ENCODE measurements at places on chromosomes 12 and 14. TPM values are rescaled to one million over a fixed set of nuclear protein-coding genes. Genes with fewer than 3 reads are reported as not detected.

Gene KRT79
- not detected for total RNA-seq

DNA sequence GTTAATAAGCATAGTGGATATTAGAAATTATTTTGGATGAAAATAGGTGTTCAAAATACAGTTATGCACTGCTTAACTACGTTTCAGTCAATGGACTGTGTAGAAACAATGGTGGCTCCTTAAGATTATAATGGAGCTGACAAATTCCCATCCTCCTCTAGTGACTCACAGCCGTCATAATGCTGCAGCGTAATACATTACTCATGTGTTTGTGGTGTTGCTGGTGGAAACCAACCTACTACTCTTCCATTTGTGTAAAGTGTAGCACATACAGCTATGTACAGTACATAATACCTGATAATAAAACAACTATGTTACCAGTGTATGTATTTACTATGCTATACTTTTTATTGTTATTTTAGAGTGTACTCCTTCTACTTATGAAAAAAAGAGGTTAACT is 111.2 kb upstream of the TMCC3 start:
- no peaks in the 10 kb centered on the region for H3K36me3 ChIP-seq
- no peaks in the 10 kb centered on the region for H3K27me3 ChIP-seq
- no peaks in the 10 kb centered on the region for H3K4me1 ChIP-seq
- no peak overlapping the region for H3K4me3 ChIP-seq
- DNase-seq: peak; percentile 79

Gene TAS2R30
- total RNA-seq: 0.74 TPM

GRCh38 chr14:76349993-76350392 is 25.9 kb upstream of the ESRRB start:
- no peak overlapping the region for H3K27ac ChIP-seq
- H3K36me3 ChIP-seq: no peaks in the 10 kb centered on the region
- no peak overlapping the region for H3K4me3 ChIP-seq
- H3K4me1 ChIP-seq: no peaks in the 10 kb centered on the region

- no peak overlapping the region for H3K4me3 ChIP-seq
- H3K36me3 ChIP-seq: no peaks in the 10 kb centered on the region
- H3K27ac ChIP-seq: no peak overlapping the region
- H3K27me3 ChIP-seq: no peaks in the 10 kb centered on the region
- no peaks in the 10 kb centered on the region for H3K4me1 ChIP-seq
Measured at GRCh38 chr12:122048151-122048550, 26.5 kb downstream of the BCL7A start.

Gene ADCY4
- 0.21 TPM for total RNA-seq

GRCh38 chr14:56795284-56795622 is 15.0 kb downstream of the OTX2 start:
- H3K4me1 ChIP-seq: no peaks in the 10 kb centered on the region
- no peaks in the 10 kb centered on the region for H3K36me3 ChIP-seq
- H3K27me3 ChIP-seq: no peaks in the 10 kb centered on the region
- no peak overlapping the region for H3K4me3 ChIP-seq
- DNase-seq: no peak
- no peak overlapping the region for H3K27ac ChIP-seq

DNA sequence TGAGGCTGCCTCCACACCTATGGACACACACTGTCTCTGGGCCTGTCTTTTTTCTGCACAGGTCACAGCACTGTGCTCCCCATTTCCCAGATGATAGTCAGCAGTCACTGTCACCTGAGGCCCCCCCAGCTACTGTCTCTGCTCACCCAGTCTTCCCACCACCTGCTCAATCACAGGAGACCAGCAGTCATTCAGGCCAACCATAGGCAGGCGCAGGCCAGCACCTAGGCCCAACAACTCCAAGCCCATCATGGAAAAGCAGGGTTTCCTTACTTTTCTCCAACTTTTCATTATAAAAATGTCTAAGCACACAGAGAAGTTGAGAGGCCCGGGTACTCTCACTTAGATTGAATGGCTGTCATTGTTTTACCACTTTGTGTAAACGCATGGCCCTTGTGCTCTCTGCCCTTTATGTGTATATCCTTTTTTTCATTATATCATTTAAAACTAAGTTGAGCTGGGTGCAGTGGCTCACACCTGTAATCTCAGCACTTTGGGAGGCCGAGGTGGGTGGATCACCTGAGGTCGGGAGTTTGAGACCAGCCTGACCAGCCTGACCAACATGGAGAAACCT is 7.1 kb downstream of the PXN start:
- peaks cover 88% of the 10 kb centered on the region for H3K4me1 ChIP-seq
- DNase-seq: no peak
- H3K4me3 ChIP-seq: peak overlapping the region; percentile 24
- H3K36me3 ChIP-seq: peaks cover 4% of the 10 kb centered on the region
- no peaks in the 10 kb centered on the region for H3K27me3 ChIP-seq
- peak overlapping the region; percentile 100 for H3K27ac ChIP-seq

DNA sequence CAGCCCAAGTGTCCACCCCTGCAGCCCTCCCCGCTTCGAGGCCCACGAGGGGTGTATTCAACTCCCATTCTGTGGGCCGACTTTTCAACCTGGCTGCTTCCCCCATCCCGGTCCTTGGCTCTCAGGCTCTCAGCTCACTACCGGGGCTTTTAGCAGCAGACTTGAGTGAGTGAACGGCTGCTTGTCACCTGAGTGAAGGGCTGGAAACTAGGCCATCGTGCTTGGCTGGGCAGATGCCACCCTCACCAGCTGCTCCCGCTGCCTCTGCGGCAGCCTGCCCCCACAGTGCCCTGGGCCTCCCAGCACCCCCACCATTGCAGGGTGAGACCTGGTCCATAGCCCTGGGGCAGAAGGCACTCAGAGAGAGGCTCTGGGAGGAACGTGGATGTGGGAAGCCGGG is 59.9 kb downstream of the SLC6A12 start:
- H3K36me3 ChIP-seq: no peaks in the 10 kb centered on the region
- H3K27ac ChIP-seq: no peak overlapping the region
- no peaks in the 10 kb centered on the region for H3K4me1 ChIP-seq
- no peak for DNase-seq
- H3K27me3 ChIP-seq: no peaks in the 10 kb centered on the region

DNA sequence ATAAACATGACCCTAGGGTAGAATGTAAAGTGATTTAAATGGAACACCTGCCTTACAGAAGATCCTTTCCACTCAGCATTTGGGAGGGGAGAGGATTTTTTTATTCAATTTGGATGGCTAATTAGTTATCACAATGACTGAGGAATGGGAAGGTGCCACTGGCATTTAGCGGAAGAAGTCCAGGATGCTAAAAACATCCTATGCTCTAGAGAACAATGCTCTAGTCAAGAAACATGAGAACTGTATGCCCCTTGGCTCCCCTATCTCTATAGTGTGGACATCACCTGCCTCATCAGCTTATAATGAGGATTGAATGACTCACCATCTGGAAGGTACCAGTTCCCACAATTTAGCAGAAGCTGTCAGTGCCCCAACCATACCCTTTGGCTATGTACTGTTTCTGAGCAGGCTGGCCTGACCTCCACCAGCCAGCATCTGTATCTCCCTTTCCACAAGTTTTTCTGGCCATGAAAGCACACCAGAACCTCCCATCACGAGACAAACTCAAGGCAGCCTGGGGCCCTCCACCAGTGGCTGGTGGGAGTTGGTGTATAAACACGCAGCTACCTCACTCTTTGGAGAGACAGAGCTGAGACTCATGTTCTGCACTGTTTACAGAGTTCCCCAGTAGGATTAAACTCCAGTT is 109.7 kb upstream of the VASH1 start:
- peaks cover 2% of the 10 kb centered on the region for H3K27me3 ChIP-seq
- no peak overlapping the region for H3K4me3 ChIP-seq
- DNase-seq: no peak
- no peaks in the 10 kb centered on the region for H3K36me3 ChIP-seq

- no peak for DNase-seq
- H3K4me1 ChIP-seq: no peaks in the 10 kb centered on the region
- no peak overlapping the region for H3K27ac ChIP-seq
- H3K27me3 ChIP-seq: no peaks in the 10 kb centered on the region
Measured at GRCh38 chr12:78799649-78800048, 64.9 kb upstream of the SYT1 start.

GRCh38 chr14:103121121-103121845 is 2.0 kb upstream of the TNFAIP2 start:
- peaks cover 40% of the 10 kb centered on the region for H3K4me1 ChIP-seq
- H3K4me3 ChIP-seq: peak overlapping the region; percentile 6
- H3K36me3 ChIP-seq: no peaks in the 10 kb centered on the region
- H3K27me3 ChIP-seq: no peaks in the 10 kb centered on the region
- no peak for DNase-seq

DNA sequence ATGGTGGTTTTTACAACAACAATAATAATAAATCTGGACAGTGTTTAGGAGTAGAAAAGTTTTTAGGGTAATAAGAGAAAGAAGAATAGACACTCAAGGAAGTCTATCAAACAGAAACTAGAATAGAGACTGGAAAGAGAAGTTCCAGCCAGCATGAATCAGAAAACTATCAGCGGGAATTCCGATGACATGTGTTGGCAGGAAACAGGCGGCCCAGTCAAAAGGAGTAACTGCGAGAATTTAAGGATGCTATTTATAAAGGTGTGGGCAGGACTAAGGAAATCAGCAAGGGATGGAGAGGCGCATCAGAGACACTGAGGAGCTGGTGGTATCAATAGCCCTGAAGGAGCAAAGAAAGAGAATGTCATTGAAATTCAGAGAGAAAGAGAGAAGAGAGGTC is 89.9 kb downstream of the TBX5 start:
- no peaks in the 10 kb centered on the region for H3K27me3 ChIP-seq
- no peaks in the 10 kb centered on the region for H3K4me1 ChIP-seq
- DNase-seq: no peak
- no peaks in the 10 kb centered on the region for H3K36me3 ChIP-seq
- no peak overlapping the region for H3K27ac ChIP-seq

Gene AJUBA
- total RNA-seq: 50.2 TPM

DNA sequence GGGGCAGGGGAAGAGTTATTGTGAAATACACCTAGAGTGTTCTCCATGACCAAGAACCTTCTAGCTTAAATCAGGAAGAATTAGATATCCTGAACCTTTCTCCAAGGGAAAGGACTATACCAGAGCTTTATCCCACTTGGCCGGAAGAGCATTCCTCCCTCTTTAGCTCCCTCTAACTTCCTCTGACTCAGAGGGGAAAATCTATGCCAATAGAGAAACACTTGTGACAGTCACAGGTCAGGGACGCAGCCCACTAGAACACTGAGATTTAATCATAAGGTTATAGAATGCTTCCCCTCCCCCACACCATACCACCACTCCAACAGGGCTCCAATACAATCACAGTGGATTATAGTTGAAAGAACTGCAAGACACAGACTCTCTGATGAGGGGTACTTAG is 55.4 kb upstream of the RFX4 start:
- no peaks in the 10 kb centered on the region for H3K36me3 ChIP-seq
- no peak overlapping the region for H3K27ac ChIP-seq
- H3K27me3 ChIP-seq: no peaks in the 10 kb centered on the region
- H3K4me3 ChIP-seq: no peak overlapping the region
- no peaks in the 10 kb centered on the region for H3K4me1 ChIP-seq

Gene PAH
- total RNA-seq: 0.51 TPM

Gene CRIP2
- 280 TPM for total RNA-seq

GRCh38 chr14:34361504-34362011 is 100.5 kb downstream of the SPTSSA start:
- H3K36me3 ChIP-seq: no peaks in the 10 kb centered on the region
- DNase-seq: no peak
- H3K4me1 ChIP-seq: no peaks in the 10 kb centered on the region
- H3K4me3 ChIP-seq: no peak overlapping the region
- no peaks in the 10 kb centered on the region for H3K27me3 ChIP-seq

Gene KRT2
- total RNA-seq: 0.33 TPM

GRCh38 chr12:87332987-87333726 is 696.0 kb downstream of the C12orf50 start:
- H3K27me3 ChIP-seq: no peaks in the 10 kb centered on the region
- no peak overlapping the region for H3K4me3 ChIP-seq
- DNase-seq: no peak
- H3K27ac ChIP-seq: no peak overlapping the region
- no peaks in the 10 kb centered on the region for H3K4me1 ChIP-seq

DNA sequence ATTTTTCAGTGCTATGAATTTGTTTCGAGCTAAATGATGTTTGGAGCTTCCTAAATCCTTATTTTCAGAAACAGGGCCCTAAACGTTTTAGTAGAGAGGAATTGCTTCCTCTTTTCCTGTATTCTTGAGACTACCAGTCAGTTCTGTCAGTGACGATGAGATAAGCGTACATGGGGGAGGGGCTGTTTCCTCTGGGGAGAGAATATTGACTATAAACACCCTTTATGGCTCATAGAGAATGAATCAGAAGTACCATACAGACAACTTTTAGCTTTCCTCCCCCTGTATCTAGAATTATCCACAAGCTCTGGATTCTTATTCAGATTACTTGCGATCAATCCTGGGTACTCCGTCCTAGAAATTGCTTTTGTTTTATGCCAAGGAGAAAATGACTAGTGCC is 5.1 kb downstream of the TBK1 start:
- H3K27me3 ChIP-seq: no peaks in the 10 kb centered on the region
- no peak overlapping the region for H3K4me3 ChIP-seq

GRCh38 chr12:128699106-128699505 is 124.7 kb downstream of the SLC15A4 start:
- H3K27ac ChIP-seq: no peak overlapping the region
- H3K4me1 ChIP-seq: no peaks in the 10 kb centered on the region
- no peaks in the 10 kb centered on the region for H3K36me3 ChIP-seq

- no peak overlapping the region for H3K4me3 ChIP-seq
- no peaks in the 10 kb centered on the region for H3K36me3 ChIP-seq
- H3K27me3 ChIP-seq: no peaks in the 10 kb centered on the region
- peaks cover 17% of the 10 kb centered on the region for H3K4me1 ChIP-seq
Measured at GRCh38 chr12:6345319-6346091, 3.6 kb upstream of the TNFRSF1A start.

- H3K27ac ChIP-seq: peak overlapping the region; percentile 11
- H3K4me1 ChIP-seq: peaks cover 5% of the 10 kb centered on the region
- H3K36me3 ChIP-seq: no peaks in the 10 kb centered on the region
- DNase-seq: no peak
- no peaks in the 10 kb centered on the region for H3K27me3 ChIP-seq
- H3K4me3 ChIP-seq: peak overlapping the region; percentile 55
Measured at GRCh38 chr12:98456576-98457573, 58.5 kb upstream of the TMPO start.

Gene ABCD2
- not detected for total RNA-seq
